ENCODE measurements at places on chromosomes 4 and X. TPM values are rescaled to one million over a fixed set of nuclear protein-coding genes. Genes with fewer than 3 reads are reported as not detected.

DNA sequence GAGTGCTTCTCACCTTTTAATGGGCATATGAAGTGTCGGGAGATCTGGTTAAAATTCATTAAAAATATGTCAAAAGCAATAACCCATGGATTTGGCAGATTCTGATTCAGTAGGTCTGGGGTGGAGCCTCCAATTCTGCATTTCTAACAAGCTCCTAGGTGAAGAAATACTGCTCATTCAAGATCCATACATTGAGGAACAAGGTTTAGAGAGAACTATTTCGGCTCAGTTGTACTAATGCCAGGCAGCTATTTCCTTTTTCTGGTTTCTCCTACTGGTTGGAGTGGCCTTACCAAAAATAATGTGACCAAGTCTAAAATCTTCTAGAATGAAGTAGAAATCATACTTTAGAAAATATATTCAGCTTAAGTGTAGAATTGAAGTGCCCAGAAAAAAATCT lies 117.5 kb downstream of the TSPAN7 start:
- peaks cover 2% of the 10 kb centered on the region for H3K27me3 ChIP-seq
- H3K36me3 ChIP-seq, result no peaks in the 10 kb centered on the region
- H3K4me1 ChIP-seq, result no peaks in the 10 kb centered on the region
- DNase-seq, result no peak
- H3K27ac ChIP-seq, result no peak overlapping the region

- H3K36me3 ChIP-seq, result no peaks in the 10 kb centered on the region
- H3K27ac ChIP-seq, result no peak overlapping the region
- no peaks in the 10 kb centered on the region for H3K27me3 ChIP-seq
- no peak for DNase-seq
- H3K4me3 ChIP-seq, result no peak overlapping the region
Measured at GRCh38 chr4:35867057-35867456, 377.3 kb downstream of the ARAP2 start.

GRCh38 chr4:22190855-22191254 lies 242.3 kb upstream of the KCNIP4 start:
- no peaks in the 10 kb centered on the region for H3K4me1 ChIP-seq
- DNase-seq, result no peak
- no peak overlapping the region for H3K4me3 ChIP-seq
- H3K27me3 ChIP-seq, result no peaks in the 10 kb centered on the region

DNA sequence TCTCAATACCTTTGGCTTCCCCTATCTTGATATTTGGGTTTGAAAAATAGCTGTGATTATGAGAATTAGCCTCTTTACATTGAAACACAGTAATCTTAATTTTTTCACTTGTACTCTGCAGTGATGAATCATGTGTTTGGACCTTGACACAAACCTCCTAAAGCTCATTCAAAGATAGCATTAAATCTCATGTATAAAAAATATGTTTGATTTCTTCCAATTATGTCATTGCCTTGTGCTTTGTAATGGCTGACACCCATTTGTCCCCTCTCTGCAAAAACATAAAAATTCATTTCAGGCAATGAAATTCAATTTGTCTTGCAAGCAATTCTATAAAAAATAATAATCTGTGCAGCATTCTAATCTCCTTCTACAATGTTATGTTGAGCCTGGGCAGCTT lies 422.4 kb upstream of the BOD1L1 start:
- H3K27ac ChIP-seq, result no peak overlapping the region
- no peak overlapping the region for H3K4me3 ChIP-seq
- DNase-seq, result no peak
- no peaks in the 10 kb centered on the region for H3K27me3 ChIP-seq
- H3K4me1 ChIP-seq, result no peaks in the 10 kb centered on the region

Gene RBMX2
- 24.3 TPM for total RNA-seq

- peaks cover 2% of the 10 kb centered on the region for H3K4me1 ChIP-seq
- H3K27ac ChIP-seq, result no peak overlapping the region
- no peak for DNase-seq
- H3K4me3 ChIP-seq, result no peak overlapping the region
Measured at GRCh38 chr4:180832073-180832472, 1411.1 kb upstream of the TENM3 start.

Gene ZNF157
- total RNA-seq, result 0.42 TPM

Gene CCSER1
- 0.15 TPM for total RNA-seq

DNA sequence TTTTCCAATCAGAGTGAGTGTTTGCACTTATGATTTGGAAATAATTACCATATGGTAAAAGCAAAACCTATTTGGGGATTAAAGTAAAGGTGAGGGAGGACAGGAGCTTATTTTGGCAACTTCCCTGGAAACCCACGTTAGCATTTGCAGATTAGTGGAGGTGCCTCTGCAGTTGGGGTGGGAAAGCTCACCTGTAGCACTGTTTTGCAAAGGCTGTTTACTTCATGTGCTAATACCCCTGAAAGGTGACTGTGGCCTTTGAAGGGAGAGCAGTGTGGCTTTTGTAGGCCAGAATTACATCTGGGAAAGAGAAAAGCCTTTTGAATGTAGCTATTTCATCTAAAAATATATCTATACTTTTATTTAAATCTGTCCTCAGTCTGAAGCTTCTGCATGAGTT lies 9.4 kb downstream of the SUPT20HL1 start:
- peaks cover 40% of the 10 kb centered on the region for H3K4me1 ChIP-seq
- no peaks in the 10 kb centered on the region for H3K27me3 ChIP-seq
- no peak for DNase-seq
- no peaks in the 10 kb centered on the region for H3K36me3 ChIP-seq

Gene TRIML2
- not detected for total RNA-seq

DNA sequence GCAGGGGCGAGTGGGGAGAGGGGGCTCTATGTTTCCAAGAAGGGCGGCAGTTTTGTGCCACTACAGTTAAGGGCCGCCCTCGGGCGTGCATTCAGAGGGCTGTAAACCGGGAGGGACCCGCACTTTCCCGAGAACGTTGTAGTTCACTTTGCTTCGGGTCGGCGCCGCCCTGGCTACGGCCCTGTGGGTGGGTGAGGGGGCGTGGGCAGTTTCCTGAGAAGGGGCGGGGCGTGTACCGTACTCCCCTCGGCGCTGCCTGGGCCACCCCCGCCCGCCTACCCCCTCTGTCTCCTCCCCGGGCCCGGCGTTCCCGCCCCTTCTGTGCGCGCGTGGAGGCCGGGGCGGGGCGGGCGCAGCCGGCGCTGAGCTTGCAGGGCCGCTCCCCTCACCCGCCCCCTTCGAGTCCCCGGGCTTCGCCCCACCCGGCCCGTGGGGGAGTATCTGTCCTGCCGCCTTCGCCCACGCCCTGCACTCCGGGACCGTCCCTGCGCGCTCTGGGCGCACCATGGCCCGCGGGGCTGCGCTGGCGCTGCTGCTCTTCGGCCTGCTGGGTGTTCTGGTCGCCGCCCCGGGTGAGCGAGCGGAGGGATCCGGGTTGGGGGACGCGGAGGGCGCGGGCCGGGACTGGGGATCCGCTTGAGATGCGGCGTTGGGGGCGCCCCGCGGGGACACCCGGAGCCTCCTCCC lies at the start of gene CD99:
CD99 (plus strand) TSS at position 440 of the 687 bp plus-strand sequence; CDS start at position 506, 66 bp downstream.
- peaks cover 37% of the 10 kb centered on the region for H3K4me1 ChIP-seq
- peak; percentile 90 for DNase-seq
- H3K4me3 ChIP-seq, result peak within 1 kb of the TSS; percentile 99
- peak within 1 kb of the TSS; percentile 97 for H3K27ac ChIP-seq
- H3K36me3 ChIP-seq, result peaks cover 35% of the 10 kb centered on the region
- peaks cover 4% of the 10 kb centered on the region for H3K27me3 ChIP-seq

- H3K27me3 ChIP-seq, result no peaks in the 10 kb centered on the region
- no peaks in the 10 kb centered on the region for H3K36me3 ChIP-seq
- H3K27ac ChIP-seq, result no peak overlapping the region
- no peak overlapping the region for H3K4me3 ChIP-seq
Measured at GRCh38 chr4:79047316-79047715, 108.1 kb upstream of the PAQR3 start.

DNA sequence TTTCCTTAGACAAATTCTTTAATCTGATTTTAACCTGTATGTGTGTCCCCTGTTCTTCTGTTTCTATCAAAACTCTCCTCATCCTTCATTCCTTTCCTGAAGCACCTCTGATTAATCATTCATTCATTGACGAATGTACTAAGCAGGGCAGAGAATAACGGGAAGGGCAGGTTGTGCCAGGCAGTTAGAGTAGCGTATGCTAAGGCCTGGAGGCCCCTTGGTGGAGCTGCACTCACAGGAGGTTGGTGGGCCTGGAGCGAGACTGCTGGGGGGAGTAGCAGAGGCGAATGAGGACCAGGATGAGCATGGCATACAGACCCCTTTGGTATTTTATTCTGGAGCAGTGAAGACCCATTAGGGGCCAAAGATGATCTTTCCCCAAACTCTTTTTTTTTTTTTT lies 22.5 kb downstream of the PTTG2 start:
- no peak overlapping the region for H3K4me3 ChIP-seq
- no peak for DNase-seq
- peaks cover 6% of the 10 kb centered on the region for H3K36me3 ChIP-seq
- H3K4me1 ChIP-seq, result peaks cover 38% of the 10 kb centered on the region

GRCh38 chr4:8439168-8439567 lies 1.4 kb downstream of the ACOX3 start:
- H3K27ac ChIP-seq, result peak overlapping the region; percentile 0
- peaks cover 16% of the 10 kb centered on the region for H3K36me3 ChIP-seq
- H3K27me3 ChIP-seq, result no peaks in the 10 kb centered on the region
- no peak for DNase-seq
- peak overlapping the region; percentile 92 for H3K4me3 ChIP-seq

DNA sequence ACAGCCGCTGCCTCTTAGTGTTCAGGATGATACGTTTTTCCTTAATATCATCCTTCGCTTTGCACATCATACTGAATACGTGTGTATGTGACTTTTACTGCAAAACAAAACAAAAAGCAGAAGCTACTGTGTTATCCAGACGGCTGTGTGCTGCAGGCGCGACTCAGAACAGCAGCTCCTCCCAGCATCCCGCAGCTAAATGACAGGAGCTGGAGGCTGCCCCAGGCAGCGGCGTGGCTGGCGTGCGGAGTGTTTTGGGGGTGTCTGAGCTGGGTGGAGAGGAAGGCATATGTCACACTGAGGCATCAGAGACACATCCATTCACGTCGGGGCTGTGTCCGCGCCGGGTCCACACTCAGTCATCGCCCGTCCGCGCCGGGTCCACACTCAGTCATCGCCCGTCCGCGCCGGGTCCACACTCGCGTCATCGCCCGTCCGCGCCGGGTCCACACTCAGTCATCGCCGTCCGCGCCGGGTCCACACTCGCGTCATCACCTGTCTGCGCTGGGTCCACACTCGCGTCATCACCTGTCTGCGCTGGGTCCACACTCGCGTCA lies 16.6 kb downstream of the PCGF3 start:
- H3K36me3 ChIP-seq, result peaks cover 39% of the 10 kb centered on the region
- peaks cover 8% of the 10 kb centered on the region for H3K4me1 ChIP-seq
- no peak overlapping the region for H3K27ac ChIP-seq
- no peak for DNase-seq
- H3K27me3 ChIP-seq, result no peaks in the 10 kb centered on the region

Gene SMR3B
- total RNA-seq, result not detected

Gene ARHGAP10
- total RNA-seq, result 9.4 TPM

Gene PRSS48
- not detected for total RNA-seq

Gene FAM184B
- not detected for total RNA-seq

Gene PABPC4L
- total RNA-seq, result not detected

DNA sequence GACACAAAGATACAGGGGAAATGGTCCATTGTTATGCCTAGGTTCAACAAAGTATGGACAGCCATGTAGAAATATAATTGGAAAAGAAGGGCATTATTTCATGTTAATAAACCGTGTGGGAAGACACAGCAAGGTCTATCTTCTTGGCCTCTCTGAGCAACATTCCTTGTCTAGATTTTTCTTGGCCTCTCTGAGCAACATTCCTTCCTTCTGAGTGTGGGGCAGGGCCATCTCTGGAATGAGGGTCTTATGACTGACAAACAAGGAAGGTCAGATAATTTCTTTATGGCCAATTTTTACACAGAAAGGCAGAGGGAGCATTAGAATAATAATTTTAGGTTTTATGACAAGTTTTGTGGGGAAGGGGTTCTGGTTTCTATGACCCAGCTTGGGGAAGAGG lies 24.3 kb upstream of the MAOA start:
- no peaks in the 10 kb centered on the region for H3K4me1 ChIP-seq
- no peak overlapping the region for H3K4me3 ChIP-seq
- no peaks in the 10 kb centered on the region for H3K27me3 ChIP-seq
- no peaks in the 10 kb centered on the region for H3K36me3 ChIP-seq

- peaks cover 12% of the 10 kb centered on the region for H3K4me1 ChIP-seq
- H3K36me3 ChIP-seq, result peaks cover 29% of the 10 kb centered on the region
- no peaks in the 10 kb centered on the region for H3K27me3 ChIP-seq
Measured at GRCh38 chr4:150890246-150890645, 124.8 kb downstream of the LRBA start.

DNA sequence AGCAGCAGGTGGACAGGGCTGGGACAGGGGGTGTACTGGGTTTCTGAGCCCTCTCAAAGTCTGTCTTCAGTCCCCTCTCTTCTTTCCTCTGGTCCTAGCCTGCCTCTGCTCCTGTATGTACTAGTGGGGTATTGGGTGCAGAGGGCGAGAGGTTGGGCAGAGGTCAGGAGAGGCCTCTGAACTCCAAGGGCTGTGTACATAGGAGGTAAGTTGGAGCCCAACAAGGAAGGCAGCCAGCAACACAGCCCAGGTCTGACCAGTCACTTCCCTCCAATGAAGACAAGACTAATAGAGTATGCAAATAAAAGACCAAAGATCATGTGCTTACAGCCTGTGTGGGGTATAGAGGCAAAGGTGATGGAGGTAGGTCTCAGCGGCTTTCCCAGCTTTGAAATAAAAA lies at the start of gene PFKFB1:
PFKFB1 (minus strand) TSS at position 90 of the 400 bp plus-strand sequence. CDS start 181 bp downstream, outside the sequence.
- H3K4me1 ChIP-seq, result peaks cover 1% of the 10 kb centered on the region
- H3K36me3 ChIP-seq, result no peaks in the 10 kb centered on the region
- no peaks in the 10 kb centered on the region for H3K27me3 ChIP-seq
- peak within 1 kb of the TSS; percentile 2 for H3K27ac ChIP-seq

DNA sequence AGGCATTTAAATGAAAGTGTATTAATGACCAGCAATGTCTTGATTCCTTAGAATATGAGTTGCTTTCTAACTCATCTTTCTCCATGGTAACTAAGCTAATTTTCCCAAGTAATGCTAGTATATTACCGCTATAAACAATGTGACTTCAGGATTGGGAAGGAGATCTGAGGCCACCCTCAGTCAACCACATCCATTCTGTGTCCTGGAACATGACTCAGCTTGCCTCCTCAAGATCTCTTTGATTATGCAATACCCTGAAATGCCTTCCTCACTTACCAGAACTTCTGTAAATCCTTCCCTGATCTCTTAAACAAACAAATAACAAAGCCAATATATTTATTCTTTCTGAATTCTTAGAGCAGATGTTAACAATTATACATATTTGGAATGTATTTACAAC lies 1495.5 kb downstream of the PCDH18 start:
- no peak overlapping the region for H3K4me3 ChIP-seq
- DNase-seq, result no peak
- H3K27me3 ChIP-seq, result no peaks in the 10 kb centered on the region
- no peaks in the 10 kb centered on the region for H3K36me3 ChIP-seq
- H3K27ac ChIP-seq, result no peak overlapping the region
- no peaks in the 10 kb centered on the region for H3K4me1 ChIP-seq

Gene SRPK3
- total RNA-seq, result not detected
